Activated CD8-positive, alpha-beta memory T cell treated with anti-CD3 and anti-CD28 coated beads for 1 hour (primary cell): ENCODE measurements at places on chromosomes 2 and 18.

DNA sequence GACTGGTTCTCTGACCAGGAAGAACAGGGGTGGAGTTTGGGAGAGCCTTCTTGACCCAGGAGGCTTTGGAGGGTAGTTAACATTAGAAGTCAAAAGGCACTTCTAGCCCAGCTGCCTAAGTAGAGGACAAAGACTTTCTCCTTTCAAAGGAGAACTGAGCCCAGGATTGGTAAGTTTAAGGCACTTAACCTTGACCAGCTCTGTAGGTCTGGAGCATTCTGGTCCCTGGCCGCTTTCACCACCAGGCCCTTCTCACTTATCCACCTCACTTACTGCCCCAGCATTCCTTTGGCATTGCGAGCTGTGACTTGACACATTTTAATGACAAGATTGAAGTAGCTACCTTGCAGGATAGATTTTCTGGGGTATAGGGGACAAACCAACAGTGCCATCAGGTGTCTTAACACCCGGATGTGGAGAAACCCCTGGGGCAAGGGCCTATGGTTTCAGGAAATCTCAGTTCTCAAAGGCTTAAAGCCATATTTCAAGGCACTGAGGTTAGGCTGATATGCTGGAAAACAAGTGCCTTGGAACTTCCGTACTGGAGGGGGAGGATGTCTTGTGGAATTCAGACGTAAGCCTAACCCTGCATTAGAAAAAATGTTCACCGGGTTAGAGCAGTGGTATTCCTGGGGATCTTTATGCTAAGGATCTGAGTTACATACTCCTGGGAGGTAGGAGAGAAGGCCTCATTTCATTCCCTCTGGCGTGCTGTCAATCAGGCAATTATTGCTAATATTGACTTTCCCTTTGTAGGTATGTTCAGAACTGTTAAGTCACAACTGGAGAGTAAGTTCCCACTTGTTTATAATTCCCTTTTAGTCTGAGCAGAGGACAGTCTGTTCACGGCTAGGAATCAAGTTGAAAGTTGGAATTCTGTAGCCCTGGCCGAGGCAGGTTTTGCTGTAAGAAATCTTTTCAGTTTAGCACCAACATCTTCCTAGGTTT lies 4.3 kb downstream of the C2orf68 start:
- DNase-seq: no peak

DNA sequence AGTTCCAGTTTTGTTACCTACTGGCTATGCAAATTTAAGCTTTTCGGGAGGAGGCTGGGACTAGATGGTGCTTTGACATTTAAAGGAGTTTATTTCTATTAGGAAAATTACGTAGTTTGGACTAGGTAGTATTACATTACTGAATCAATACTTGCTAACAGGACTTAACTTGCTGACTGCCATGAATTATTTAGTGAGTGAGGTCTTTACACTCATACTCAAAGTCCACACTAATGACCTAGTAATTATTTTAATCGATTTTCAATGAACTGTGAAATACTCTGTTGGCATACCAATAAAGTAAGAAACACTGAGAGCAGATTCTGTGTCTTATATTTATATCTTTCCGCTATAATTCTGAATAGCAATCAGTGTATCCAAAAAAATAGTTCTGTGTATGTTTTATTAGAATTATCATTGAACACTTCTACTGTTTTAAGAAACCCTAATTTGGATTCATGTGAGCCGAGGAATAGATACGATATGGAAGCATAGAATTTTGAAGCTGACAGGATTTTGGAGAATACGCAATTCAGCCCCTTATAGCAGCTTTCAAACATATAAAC lies 55.0 kb downstream of the CHST9 start:
- no peak for DNase-seq

- no peak for DNase-seq
Observed at GRCh38 chr2:44310287-44310686, 35.0 kb downstream of the SLC3A1 start.

- DNase-seq: no peak
Observed at GRCh38 chr2:228509021-228509420, 327.5 kb upstream of the SPHKAP start.

- DNase-seq: no peak
Observed at GRCh38 chr2:143807192-143807591, 678.0 kb downstream of the ARHGAP15 start.

DNA sequence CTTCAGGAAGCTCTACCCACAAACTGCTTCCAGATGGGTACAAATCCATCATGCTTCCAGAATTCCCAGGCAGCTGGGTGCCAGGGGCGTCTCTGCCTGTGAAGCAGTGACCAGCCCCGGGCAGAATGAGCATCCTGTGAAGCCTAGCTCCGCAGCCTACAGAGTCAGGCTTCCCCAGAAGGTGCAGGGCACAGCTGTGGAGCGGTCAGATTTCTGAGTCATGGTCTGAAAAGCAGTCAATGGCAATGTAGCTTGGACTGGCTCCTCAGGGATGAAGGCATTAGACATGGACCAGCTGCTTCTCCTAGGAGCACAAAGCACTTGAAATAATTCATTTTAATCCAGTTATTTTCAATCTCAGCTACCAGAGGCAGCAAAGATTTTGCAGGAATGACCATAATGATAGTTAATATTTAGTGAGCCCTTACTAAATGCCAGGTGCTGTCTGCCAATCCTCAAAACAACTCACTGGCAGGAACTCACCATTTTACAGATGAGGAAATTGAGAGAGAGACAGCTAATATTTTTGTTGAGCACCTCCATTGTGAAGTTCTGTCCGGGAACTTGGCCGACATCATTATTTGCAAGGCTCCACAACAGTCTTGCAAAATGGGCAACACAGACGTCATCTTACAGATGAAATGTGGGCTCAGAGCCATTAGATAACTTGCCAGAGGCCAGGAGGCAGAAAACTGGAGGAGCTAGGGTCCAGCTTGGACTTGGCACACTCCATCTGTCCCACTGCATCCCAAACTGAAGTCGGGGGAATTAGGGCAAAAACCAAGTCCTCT lies 31.7 kb downstream of the ACMSD start:
- DNase-seq: no peak

- DNase-seq: no peak
Observed at GRCh38 chr18:64178860-64179259, 30.0 kb upstream of the LINC00305 start.

DNA sequence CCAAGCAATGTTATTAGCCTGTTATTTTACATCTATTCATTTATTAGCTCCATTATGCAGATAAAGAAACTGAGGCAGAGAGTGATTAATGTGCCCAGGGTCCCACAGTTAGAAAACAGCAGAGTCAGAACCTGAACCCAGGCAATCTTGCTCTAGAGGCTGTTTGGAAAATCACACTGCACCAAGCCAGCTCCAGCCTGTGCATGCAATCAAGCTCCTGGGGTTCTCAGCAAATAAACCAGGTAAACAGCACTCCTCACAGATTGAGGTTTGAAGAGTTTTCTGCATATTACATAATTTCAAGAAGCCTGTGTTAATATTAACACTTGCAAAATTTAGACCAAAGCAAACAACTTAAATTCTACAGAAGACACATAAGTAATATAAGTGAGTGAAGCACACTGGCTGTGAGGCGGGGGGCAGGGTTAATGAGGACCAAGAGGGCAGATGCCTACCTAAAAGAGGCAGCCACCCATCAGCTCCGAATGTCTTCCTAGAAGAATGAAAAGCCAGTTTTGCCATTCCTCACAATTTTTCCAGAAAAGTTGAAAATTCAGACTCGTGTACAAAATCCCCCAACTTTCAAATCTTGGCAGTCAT lies 35.4 kb downstream of the CACNB4 start:
- DNase-seq: no peak

GRCh38 chr2:72367530-72368225 lies 220.0 kb upstream of the CYP26B1 start:
- DNase-seq: no peak

GRCh38 chr18:46283268-46283667 lies 179.1 kb downstream of the HAUS1 start:
- DNase-seq: no peak

- DNase-seq: no peak
Observed at GRCh38 chr2:173860082-173860481, 105.1 kb downstream of the SP3 start.

DNA sequence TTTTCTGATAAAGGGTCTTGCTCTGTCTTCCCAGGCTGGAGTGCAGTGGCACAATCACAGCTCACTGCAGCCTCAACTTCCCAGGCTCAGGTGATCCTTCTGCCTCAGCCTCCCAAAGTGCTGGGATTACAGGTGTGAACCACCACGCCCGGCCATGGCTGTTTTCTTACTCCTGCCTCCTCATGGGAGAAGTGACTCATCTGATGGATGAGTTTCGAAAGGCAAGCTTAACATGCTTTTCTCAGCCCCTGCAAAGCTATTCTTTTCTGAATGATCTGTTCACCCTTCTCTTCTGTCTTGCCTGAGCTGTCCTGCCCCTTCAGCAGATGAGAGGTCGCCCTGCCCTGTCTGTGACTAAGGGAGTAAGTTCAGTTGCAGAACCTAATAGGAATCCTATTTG lies 929 bp upstream of the CREG2 start:
- no peak for DNase-seq

GRCh38 chr2:105789745-105790460 lies 45.2 kb downstream of the NCK2 start:
- peak; percentile 30 for DNase-seq

DNA sequence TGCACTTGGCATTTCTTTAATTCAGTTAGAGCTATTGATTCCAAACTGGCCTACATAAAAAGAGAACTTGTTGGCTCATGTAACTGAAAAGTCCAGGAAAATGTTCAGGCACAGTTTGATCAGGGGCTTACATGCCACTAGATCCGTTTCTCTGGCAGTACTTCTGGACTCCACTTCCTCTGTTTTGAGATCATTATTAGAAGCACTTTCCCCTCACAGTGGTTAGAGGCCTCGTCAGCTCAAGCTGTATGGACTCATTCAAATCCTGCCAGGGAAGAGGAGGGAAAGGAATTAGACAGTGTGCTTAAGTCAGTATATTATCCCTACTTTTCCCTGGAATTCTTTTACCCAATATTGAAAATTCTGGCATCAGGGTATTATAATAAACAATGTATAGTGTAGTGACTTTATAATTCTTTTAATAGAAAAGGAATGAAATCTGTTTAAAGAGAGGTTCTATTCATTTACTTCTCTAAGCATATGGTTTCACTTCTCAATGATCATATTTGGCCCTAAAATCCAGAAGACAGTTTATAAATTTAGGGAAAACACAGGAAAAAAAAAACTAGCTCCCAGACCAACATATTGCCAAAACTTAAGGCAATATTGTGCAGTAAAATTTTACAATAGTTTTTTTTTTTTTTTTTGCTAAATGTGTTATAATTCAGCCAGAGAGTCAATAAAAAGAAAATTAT lies 92.0 kb downstream of the ARMC9 start:
- no peak for DNase-seq

DNA sequence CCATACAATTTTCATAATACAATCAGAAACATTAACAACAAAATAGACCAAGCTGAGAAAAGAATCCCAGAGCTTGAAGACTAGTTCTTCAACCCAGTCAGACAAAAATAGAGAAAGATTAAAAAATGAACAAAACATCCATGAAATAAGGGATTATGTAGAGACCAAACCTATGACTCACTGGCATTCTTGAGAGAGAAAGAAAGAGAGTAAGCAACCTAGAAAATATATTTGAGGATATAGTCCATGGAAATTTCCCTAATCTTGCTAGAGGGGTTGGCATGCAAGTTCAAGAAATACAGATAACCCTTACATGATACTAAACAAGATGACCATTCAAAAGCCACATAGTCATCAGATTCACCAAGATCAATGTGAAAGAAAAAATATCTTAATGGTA lies 281.7 kb downstream of the CCDC85A start:
- no peak for DNase-seq

- DNase-seq: no peak
Observed at GRCh38 chr2:43178602-43179542, 47.5 kb downstream of the ZFP36L2 start.

DNA sequence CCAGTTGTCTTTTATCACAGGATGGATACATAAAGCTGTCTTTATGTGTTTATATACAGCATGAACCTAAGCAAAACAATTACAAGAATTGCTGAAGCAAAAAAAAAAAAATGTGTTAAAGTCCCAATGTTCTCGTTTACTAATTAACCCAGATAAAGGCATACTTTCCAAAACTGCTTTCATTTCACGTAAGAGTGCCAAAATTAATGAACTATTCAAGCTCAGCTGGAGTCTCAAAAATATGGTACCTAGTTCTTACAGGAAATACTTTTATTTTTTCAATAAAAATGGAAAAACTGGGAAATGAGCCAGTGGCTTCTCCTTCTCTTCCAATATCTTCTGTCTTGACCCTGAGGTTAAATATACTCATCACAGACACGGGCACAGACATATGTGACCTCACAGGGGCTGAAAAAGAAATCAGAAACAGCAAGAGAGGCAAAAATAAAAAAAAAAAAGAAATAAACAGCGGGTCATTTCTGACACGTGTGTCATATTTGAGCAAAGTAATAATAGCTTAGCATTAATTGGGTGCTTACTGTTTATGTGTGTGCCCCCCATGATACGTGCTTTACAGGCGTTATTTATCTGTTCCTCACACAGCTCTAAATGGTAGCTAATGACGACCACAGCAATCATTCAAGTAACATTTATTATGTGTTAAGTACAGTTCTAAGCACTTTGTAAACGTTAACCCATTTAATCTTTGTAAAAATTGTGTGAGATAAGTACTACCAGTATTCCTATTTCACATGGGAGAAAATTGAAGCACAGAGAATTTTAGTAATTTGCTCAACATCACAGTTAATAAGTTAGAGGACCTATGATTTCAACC lies 158.0 kb upstream of the MMADHC start:
- no peak for DNase-seq

DNA sequence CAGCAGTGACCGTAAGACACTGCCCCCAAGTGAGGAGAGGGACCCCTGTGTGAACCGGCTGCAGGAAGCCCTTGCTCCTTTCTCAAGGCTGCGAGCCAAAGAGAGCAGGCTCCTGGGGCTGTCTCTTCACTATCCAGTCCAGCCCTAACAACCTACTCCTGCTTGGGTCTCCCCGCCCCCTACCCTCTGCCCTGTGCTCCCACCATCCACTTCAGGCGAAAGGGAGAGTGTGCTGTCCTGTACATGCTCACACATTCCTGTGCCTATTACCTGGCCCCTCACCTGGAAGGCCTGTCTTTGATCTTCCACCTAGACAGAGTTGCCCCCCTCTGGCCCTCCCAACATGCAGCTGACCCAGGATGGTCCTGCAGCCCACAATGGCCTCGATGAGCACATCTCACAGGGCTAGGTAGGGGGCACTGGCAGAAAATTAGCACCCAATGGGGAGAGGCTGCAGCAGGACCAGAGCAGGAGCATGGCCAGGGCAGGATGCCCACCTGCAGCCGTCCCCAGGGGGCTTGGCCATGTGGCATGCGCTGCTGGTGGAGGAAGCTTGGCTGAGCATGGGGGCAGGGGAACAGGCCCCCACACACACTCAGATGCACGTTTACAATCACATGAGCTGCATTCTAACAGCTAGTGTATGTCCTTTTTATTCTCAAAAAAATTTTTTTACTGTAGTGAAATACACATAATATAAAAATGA lies 93.5 kb downstream of the POLR1A start:
- DNase-seq: no peak
